ENCODE measurements at places on chromosomes 1 and 21.

DNA sequence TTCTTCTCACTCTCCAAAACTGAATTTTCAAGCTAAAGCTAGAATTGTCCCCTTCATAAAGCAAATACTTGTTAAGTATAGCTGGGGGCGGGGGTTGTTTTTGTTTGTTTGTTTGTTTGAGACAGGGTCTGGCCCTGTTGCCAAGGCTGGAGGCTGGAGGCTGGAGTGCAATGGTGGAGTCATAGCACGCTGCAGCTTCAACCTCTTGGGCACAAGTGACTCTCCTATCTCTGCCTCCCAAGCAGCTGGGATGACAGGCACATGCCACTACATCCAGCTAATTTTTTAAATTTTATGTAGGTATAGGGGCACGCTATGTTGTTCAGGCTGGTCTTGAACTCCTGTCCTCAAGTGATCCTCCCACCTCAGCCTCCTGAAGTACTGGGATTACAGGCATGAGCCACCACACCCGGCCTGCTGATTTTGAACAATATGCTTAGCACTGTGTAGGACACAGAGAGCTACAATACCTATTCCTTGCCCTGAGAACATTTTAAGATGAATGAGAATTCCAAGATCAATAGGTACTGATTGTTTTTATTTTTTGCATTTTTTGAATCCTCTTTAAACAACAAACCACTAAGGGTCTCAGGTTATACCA is 42.2 kb downstream of the PCNX2 start:
- DNase-seq = no peak

- DNase-seq = no peak
These were observed 49.4 kb downstream of the PTPRU start for GRCh38 chr1:29285771-29286170.

GRCh38 chr21:33305344-33305671 is 19.5 kb upstream of the IFNAR1 start:
- DNase-seq = no peak

GRCh38 chr1:10945991-10946509 is 66.4 kb upstream of the TARDBP start:
- no peak for DNase-seq

DNA sequence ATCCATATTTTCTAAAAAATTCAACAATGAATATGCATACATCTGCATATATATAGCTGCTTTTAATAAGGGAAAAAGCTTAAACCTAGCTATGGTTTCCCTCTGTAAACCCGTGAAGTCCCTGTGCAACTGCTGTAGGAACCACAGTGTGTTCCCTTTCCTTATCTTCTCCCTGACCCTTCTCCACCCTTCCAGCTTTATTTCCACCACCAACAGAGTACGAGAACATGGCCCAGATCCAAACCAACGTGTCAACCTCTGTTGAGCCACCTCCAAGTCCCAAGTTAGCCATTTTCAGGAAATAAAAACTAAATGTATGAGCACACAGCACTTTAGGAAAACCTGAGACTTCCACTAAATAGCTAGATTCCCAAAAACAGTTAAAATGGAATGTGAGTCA is 20.3 kb downstream of the SUSD4 start:
- DNase-seq = peak; percentile 43

- no peak for DNase-seq
These were observed 85.1 kb downstream of the KCNN3 start for GRCh38 chr1:154784924-154785531.

DNA sequence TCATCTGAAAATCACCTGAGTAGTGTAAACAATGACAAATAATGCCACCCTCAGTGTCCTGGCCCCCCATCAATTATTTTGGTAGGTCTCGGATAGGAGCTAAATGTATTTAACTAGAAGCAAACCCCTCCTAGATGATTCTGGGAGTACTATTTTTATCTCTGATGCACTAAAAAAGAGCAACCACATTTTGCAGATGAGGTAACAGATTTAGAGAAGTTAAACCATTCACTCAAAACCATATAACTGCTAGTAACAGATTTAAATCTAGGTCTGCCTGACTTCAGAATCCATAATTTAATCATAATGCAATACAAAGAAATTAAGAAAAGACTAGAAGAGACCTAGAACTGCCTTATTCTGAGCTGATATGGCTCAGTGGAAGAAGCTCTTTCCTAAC is 17.3 kb upstream of the PTCH2 start:
- no peak for DNase-seq

- no peak for DNase-seq
These were observed 880.2 kb upstream of the NEGR1 start for GRCh38 chr1:73162564-73162963.

DNA sequence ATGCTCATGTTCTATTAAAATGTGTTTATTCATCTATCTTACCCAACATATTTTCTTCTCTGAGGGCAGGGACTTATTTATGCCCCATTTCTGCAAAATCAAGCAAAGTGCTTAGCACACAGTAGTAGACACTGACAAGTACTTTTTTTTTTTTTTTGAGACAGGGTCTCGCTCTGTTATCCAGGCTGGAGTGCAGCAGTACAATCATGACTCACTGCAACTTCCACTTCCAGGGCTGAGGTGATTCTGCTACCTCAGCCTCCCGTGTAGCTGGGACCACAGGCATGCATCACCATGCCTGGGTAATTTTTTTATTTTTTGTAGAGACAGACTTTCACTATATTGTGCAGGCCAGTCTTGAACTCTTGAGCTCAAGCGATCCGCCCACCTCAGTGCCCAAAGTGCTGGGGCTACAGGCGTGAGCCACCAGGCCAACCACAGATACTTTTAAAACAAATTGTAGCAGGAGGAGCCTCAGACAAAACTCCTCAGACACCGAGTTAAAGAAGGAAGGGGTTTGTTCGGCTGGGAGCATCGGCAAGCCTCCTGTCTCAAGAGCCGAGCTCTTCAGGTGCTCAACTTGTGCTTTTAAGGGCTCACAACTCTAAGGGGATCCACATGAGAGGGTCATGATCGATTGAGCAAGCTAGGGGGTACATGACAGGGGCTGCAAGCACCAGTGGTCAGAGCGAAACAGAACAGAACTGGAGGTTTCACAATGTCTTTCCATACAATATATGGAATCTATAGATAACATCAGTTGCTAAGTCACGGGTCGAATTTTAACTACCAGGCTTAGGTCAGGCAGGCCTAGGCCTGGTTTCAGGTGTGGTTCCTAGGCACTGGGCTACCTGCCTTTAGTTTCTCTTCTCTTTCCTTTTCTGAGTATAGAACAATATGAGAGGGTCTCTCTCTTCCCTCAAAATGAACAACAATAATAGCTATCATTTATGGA is 5.7 kb upstream of the TMEM167B start:
- no peak for DNase-seq

DNA sequence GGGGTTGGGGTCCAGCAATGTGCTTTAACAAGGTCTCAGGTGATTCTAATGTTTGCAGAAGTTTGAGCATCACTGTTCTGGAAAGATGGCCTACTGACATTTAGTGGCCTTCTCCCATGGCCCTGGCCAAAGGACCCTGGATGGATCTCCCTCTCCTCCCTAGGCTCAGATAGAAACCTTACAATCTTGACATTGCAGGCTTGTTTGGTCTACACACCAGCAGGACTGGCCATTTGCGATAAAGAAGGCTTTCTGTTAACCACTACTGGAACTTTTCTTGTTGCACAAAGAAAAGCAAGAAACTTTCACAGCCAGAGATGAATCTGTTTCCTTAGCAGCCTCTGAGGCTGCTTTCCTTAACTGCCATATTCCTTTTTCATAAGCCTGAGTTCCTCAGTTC is 6.2 kb downstream of the DNALI1 start:
- DNase-seq = peak; percentile 36

DNA sequence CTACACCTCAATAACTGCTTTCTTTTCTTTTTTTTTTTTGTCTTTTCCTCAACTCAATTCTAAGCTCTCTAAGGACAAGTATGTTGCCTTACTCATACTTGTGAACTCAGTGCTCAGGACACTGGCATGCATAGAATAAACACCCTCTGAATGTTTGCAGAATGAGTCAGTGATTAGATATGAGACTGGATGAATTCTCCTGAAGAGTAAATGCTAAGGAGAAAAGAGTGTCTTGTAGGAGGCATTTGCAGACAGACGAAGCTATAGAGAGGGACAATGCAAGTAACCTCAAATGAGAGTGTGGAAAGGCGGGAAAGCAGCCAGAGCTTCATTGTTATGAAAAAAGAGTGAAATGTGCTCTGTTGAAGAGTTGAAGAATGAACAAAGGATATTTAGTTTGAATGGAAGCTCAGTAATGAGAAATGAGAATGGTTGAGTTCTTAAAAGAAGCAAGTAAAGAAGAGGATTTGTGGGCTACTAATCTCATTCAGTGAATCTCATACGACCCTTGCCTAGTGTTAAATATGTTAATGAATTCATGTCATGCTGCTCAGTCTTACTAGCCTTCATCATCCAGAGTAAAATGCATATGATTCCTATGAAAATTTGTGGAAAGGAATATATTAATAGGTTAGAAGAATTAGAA is 166.1 kb upstream of the DPYD start:
- DNase-seq = no peak

DNA sequence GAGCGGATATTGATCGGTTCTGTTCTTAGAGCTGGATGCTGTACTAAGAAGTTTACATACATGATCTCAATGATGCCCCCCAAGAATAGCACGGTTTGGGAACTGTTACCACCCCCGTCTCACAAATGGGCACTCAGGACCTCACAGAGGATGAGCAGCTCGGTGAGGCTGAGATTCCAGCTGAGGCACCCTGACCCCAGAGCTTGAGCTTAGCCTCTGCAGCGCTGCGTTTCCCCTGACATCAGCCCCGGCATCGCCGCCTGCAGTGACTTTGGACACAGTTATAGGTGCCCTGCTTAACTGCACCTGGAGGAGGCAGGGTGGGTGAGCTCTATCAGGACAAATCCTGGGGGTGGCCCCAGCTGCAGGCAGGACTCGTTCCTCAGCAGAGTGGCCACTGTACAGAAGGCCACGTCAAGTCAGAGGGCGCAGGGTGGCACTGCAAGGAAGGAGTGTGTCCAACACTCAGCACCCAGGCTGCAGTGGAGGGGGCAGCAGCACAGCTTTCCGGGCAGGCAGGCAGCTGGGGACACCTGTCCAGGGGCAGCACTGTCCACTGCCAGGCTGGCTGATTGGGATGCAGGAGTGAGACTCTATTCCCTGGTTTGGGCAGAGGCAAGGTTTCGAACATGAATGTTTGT is 65.8 kb upstream of the ABCG1 start:
- DNase-seq = no peak

Measured in hematopoietic multipotent progenitor cell treated with erythropoietin and hydrocortisone succinate and interleukin-3 and kit ligand, for 8 days (in vitro differentiated cells).